ENCODE measurements at places on chromosomes 2 and 18. TPM values are rescaled to one million over a fixed set of nuclear protein-coding genes. Genes with fewer than 3 reads are reported as not detected.

DNA sequence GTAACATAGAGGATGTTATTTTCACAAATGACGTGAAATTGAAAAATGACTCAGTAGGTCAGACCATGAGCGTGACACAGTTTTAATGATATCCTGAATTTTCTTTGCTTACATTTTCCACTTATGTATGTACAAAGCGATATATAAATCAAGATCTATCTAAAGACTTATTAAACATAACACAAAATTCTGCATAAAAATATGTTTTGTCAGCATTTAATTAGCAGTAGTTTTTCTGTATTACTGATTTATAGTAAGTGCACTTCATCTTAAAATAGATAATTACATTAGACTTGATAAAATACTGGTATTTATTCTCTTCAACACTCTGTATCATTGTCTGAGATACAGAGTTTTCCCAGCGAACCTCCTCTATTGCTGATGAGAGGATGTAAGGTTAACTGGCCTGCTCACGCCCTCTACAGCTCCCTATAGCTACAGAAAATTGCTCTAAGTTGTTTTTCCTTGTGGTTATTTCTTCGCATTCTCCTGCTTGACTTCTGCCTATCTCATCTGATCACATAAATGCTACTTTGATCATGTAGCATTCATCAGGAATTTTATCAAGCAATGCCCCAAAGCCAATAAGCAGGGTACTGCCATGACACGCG is 548.8 kb upstream of the REG3G start:
- H3K36me3 ChIP-seq, result no peaks in the 10 kb centered on the region
- no peaks in the 10 kb centered on the region for H3K4me1 ChIP-seq
- no peak overlapping the region for H3K27ac ChIP-seq
- H3K4me3 ChIP-seq, result no peak overlapping the region
- no peak for DNase-seq
- H3K27me3 ChIP-seq, result no peaks in the 10 kb centered on the region

IFIH1 gene
- total RNA-seq, result 30.9 TPM

DNA sequence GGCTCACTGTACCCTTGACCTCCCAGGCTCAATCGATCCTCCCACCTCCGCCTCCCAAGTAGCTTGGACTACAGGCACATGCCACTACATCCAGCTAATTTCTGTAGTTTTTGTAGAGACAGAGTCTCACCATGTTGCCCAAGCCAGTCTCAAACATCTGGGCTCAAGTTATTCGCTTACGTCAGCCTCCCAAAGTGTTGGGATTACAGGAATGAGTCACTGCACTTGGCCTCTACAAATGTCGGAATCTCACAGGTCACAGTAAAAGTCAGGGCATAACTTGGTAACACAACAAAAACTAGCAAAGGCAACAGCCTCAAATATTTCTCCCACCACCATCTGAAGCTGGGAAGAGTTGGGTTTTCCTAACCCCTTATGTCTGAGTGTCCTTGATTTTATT is 25.3 kb downstream of the SCG2 start:
- no peak overlapping the region for H3K4me3 ChIP-seq
- no peak overlapping the region for H3K27ac ChIP-seq
- DNase-seq, result no peak

GDF7 gene
- 0.02 TPM for total RNA-seq

- H3K36me3 ChIP-seq, result peaks cover 7% of the 10 kb centered on the region
- peaks cover 44% of the 10 kb centered on the region for H3K4me1 ChIP-seq
- H3K27ac ChIP-seq, result peak overlapping the region; percentile 48
- H3K4me3 ChIP-seq, result peak overlapping the region; percentile 80
These were observed 44.7 kb downstream of the ASXL2 start for GRCh38 chr2:25833566-25833965.

TANC1 gene
- total RNA-seq, result 0.56 TPM

- H3K27me3 ChIP-seq, result peaks cover 4% of the 10 kb centered on the region
- H3K4me3 ChIP-seq, result no peak overlapping the region
- no peaks in the 10 kb centered on the region for H3K36me3 ChIP-seq
- no peak for DNase-seq
- H3K4me1 ChIP-seq, result no peaks in the 10 kb centered on the region
These were observed 88.0 kb downstream of the AQP4 start for GRCh38 chr18:26777351-26778053.

DNA sequence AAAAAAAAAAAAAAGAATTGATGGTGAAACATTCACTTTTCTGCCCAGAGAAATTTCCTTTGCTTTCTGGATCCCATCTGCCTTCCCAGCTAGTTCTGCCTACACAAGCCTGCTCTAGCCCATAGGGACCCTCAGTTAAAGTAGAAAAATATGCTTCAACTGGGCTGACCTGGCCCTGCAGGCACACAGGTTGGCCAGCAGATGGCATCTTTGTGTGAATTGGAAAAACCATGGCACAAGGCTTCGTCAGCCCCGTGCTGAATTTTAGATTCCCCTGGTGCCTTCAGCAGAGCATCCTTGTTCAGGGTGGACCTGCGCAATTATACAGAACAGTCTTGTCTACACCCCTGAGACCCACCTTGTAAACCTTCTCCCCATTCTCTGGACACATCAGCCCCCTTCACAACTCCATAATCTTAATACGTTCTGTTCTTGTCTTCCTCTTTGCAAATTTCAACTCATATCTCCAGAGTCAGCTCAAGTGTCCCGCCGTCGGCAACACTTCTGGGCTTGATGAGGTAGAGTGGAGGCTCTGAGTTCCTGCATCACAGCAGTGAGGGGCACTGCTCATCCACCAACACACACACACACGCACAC is 114.5 kb downstream of the INSIG2 start:
- peak; percentile 72 for DNase-seq
- no peak overlapping the region for H3K27ac ChIP-seq
- peaks cover 4% of the 10 kb centered on the region for H3K4me1 ChIP-seq
- peak overlapping the region; percentile 15 for H3K4me3 ChIP-seq

GRCh38 chr2:127743477-127744026 is 42.3 kb downstream of the SFT2D3 start:
- peaks cover 20% of the 10 kb centered on the region for H3K4me1 ChIP-seq
- H3K27ac ChIP-seq, result peak overlapping the region; percentile 41
- no peaks in the 10 kb centered on the region for H3K27me3 ChIP-seq
- no peak for DNase-seq
- H3K4me3 ChIP-seq, result no peak overlapping the region
- peaks cover 10% of the 10 kb centered on the region for H3K36me3 ChIP-seq

DNA sequence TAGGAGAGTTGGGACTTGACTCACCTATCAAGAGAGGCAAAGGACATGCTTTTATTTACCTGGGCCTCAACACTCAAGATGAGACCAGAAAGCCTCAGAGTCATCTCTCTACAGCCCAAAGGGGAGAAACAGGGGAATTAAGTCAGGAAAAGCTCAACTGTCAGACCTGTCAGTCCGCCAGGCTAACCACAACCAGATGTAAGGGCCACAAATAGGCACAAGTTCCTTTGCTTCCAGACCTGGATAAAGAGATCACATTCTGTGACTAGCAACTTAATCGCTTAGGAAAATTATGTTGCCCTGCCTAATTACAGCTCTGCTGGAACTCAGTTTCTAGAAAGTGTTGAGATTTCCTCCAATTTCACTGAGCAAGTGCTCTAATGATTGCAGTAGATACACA is 67.9 kb downstream of the ANKRD44 start:
- H3K27me3 ChIP-seq, result no peaks in the 10 kb centered on the region
- peak overlapping the region; percentile 33 for H3K4me3 ChIP-seq
- H3K36me3 ChIP-seq, result peaks cover 20% of the 10 kb centered on the region

SLC11A1 gene
- total RNA-seq, result not detected

- no peak overlapping the region for H3K27ac ChIP-seq
- no peak for DNase-seq
- H3K36me3 ChIP-seq, result no peaks in the 10 kb centered on the region
- no peaks in the 10 kb centered on the region for H3K4me1 ChIP-seq
These were observed 52.2 kb upstream of the PAX3 start for GRCh38 chr2:222351035-222351434.

GRCh38 chr2:144447535-144447934 is 72.4 kb downstream of the ZEB2 start:
- H3K27me3 ChIP-seq, result no peaks in the 10 kb centered on the region
- no peak for DNase-seq
- no peak overlapping the region for H3K27ac ChIP-seq
- no peak overlapping the region for H3K4me3 ChIP-seq

DNA sequence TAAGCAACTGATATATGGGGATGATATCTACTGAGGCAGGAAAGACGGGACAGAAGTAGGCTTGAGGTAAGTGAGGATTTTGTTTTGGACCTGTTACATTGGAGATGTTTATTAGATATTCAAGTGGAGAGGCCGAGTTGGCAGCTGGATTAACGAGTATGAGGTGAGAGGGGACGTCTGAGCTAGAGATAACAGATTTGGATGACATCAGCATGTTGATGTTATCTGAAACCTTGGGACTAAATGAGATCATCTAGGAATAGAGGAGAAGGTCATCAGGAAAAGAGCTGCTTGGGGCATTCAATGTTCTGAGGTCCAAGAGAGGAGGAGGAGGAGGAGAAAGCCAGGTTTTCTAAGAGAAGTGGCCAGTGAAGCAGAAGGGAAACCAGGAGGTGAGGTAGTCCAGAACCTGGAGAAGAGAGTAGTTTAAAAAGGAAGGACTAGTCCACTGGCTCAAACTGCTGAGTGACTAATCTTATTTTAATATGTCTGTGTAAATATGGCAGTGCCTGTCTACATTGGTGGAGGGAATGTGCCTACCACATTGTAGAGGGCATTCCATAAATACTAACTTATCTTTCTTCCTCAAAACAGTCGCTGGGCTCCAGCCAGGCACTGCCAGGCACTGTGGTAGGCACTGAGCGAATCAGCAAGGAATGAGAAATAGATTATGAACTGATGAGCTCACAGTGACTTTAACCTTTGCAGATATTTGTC is 488.3 kb downstream of the DLGAP1 start:
- H3K27ac ChIP-seq, result no peak overlapping the region
- H3K4me1 ChIP-seq, result no peaks in the 10 kb centered on the region
- H3K36me3 ChIP-seq, result no peaks in the 10 kb centered on the region
- no peaks in the 10 kb centered on the region for H3K27me3 ChIP-seq

CHCHD5 gene
- 22.0 TPM for total RNA-seq

CDH7 gene
- total RNA-seq, result not detected

RNF144A gene
- total RNA-seq, result 17.2 TPM

MEP1B gene
- total RNA-seq, result 0.19 TPM

PHOSPHO2 gene
- 4.4 TPM for total RNA-seq

- no peaks in the 10 kb centered on the region for H3K36me3 ChIP-seq
- no peak for DNase-seq
- peaks cover 7% of the 10 kb centered on the region for H3K4me1 ChIP-seq
These were observed at the start of gene KHK for GRCh38 chr2:27086724-27087593. KHK (plus strand) TSS chr2:27086772; CDS start chr2:27087260, 488 bp downstream.

DNA sequence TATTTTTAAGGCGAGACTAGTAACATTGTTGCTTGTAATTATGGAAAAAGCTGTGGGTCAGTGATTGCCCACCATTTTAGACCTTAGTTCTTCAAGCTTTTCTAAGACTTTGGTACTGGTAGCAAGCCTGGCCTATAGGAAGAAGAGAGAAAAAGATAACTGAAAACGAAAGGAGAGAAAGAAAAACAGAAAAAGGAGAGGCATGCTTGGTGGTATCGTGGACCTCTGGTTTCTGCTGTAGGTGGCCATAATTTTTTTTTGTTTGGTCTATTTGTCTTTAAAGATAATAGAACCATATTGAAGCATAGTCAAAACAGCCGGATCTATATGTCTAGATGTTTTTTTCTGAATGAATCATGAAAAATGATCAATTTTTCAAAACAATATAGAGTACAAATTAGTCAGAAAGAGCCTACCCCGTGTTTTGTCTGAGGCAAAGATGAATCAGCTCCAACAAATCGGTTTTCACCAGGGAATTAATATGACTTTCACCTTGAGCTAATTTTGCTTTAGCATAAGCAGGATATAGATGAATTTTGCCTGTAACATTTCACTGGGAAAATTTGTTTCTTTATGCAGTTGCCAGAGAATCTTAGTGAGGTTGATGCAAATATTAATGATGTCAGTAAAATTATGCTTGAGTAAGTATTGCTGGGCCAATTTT is 45.7 kb downstream of the CCDC85A start:
- no peaks in the 10 kb centered on the region for H3K36me3 ChIP-seq
- H3K4me3 ChIP-seq, result no peak overlapping the region
- H3K27me3 ChIP-seq, result no peaks in the 10 kb centered on the region
- no peak for DNase-seq
- no peaks in the 10 kb centered on the region for H3K4me1 ChIP-seq

GRCh38 chr2:198376677-198377076 is 572.3 kb downstream of the PLCL1 start:
- peaks cover 6% of the 10 kb centered on the region for H3K4me1 ChIP-seq
- H3K27me3 ChIP-seq, result peaks cover 65% of the 10 kb centered on the region
- no peak overlapping the region for H3K4me3 ChIP-seq
- H3K27ac ChIP-seq, result no peak overlapping the region
- H3K36me3 ChIP-seq, result no peaks in the 10 kb centered on the region
- DNase-seq, result no peak

DNA sequence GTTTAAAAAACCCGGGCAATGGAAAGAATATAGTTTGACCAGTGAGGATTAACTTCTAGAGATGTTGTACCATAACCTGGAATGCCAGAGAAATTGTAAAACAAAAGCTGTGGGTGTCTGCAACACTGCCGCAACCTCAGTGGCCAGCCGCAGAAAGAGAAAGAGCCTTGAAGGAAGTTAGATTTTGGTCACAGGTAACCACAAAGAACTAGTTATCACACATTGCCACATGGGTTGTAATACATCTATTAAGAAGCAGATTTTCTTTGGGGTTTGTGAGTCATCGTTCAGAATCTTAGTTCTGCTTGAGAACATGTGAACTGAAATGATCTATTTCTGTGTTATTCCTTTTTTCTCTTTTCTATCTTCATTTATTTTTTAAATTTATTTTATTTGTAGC is 222.9 kb upstream of the AGAP1 start:
- H3K27me3 ChIP-seq, result peaks cover 80% of the 10 kb centered on the region
- H3K27ac ChIP-seq, result peak overlapping the region; percentile 49
- no peaks in the 10 kb centered on the region for H3K36me3 ChIP-seq
- peak overlapping the region; percentile 32 for H3K4me3 ChIP-seq
- peaks cover 25% of the 10 kb centered on the region for H3K4me1 ChIP-seq

- no peak for DNase-seq
- no peaks in the 10 kb centered on the region for H3K36me3 ChIP-seq
- H3K4me1 ChIP-seq, result no peaks in the 10 kb centered on the region
- no peak overlapping the region for H3K27ac ChIP-seq
These were observed 316.9 kb downstream of the CDH2 start for GRCh38 chr18:27860011-27860410.
